ENCODE measurements at places on chromosomes 13 and 19.

GRCh38 chr13:25806264-25806974 lies 245.4 kb downstream of the SHISA2 start:
- no peak for DNase-seq

GRCh38 chr19:27780367-27781075 lies 1432.4 kb downstream of the UQCRFS1 start:
- DNase-seq: no peak

- DNase-seq: peak; percentile 55
Measured at GRCh38 chr19:51158474-51159129, 16.5 kb downstream of the SIGLEC7 start.

- no peak for DNase-seq
Measured at GRCh38 chr19:40219721-40220276, 1.6 kb upstream of the TTC9B start.

DNA sequence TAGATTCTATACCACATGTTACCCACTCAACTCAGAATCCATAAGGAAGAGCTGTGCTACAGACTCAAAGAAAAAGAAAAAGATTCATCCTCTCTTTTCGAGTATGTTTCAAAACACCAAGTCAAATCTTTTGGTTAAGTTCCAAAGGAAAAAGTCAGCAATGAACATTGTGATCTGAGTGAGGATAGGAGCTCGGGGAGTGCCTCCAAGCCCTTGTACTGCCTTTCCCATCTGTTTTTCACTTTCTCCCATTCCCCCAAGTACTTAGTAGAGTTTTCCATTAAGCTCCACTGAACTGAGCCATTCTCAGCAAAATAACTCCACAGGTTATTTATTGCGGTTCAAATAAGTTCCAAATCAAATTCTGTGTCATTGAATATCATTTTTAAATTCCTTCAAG lies 47.7 kb upstream of the MAB21L1 start:
- DNase-seq: no peak

- DNase-seq: peak; percentile 13
Measured at GRCh38 chr19:2477732-2478191, 1.8 kb downstream of the GADD45B start.

- no peak for DNase-seq
Measured at GRCh38 chr19:35612224-35612558, 344 bp upstream of the HAUS5 start.

GRCh38 chr19:58557221-58558065 lies 968 bp downstream of the UBE2M start:
- no peak for DNase-seq

DNA sequence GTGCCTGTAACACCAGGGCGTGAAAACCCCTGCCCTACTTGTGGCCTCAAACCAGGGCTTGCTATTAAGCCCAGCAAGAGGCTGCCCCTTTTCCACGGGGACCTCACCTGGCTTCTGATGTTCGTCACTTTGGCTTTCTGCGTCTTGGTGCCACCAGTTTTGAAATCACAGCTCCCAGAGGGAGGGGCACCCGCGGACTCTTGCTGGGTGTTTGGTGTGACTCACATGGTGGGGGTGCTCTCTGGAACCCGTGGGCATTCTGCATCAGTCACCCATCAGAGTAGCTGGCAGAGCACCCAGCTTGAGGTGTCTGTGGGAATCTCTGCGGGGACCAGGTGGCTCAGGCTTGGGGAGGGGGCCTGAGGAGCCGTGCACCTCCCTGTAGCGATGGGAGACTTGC lies 19.2 kb downstream of the SIPA1L3 start:
- no peak for DNase-seq

GRCh38 chr13:60759499-60759898 lies 362.5 kb downstream of the TDRD3 start:
- no peak for DNase-seq

GRCh38 chr13:43284162-43284561 lies 260.8 kb downstream of the DNAJC15 start:
- no peak for DNase-seq

DNA sequence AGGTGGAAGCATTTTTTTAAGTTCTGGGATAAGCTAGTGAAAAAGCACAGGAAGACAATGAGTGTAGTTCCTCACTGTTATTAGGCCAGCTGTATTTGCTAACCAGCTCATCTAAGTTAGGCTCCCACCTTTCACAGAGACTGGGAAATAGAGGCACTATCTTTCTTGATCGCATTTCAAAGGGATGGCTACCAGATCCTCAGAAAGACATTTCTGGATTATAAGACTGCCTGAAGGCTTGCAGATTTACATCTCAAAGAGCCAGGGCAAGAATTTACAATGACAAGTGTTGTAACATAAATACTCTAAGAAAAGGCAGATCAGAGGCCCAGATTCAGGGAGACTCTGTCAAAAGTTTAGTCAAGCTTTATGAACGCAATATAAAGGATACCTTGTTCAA lies 1005.5 kb downstream of the PCDH9 start:
- no peak for DNase-seq

- peak; percentile 57 for DNase-seq
Measured at GRCh38 chr19:3108775-3109174, 14.6 kb downstream of the GNA11 start.

DNA sequence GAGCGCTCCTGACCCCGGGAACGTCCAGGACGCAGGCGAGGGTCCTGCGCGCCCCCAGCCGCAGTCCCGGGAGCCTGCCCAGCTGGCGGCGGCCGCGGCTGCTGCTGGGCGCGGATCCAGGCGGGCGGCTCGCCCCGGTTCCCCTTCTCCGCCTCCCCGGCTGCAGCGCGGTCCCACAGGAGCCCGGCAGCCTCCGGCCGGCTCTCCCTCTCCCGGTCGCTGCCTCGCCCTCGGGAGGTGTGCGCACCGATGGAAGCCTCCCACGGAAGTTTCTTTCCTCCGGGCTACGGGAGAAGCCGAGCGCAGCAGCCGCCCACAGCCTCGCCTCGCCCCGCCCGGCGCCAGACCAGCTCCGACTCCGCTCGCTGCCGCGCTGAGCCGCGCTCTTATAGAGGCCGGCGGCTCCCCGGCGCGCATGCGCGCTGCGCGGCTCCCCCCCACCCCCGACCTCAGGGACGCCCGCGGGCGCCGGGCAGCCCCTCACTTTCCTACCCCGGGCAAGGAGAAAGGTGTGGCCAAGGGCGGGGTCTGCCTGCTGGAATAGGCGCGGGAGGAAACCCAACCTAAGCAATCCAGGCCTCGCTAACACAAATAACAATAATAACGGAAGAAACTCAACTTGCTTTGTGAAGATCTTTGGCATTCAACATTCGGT lies at the start of gene SHISA2:
Gene SHISA2 (minus strand): TSS at position 360 of the 655 bp plus-strand sequence. CDS start 1,041 bp downstream, outside the sequence.
- DNase-seq: peak; percentile 52

DNA sequence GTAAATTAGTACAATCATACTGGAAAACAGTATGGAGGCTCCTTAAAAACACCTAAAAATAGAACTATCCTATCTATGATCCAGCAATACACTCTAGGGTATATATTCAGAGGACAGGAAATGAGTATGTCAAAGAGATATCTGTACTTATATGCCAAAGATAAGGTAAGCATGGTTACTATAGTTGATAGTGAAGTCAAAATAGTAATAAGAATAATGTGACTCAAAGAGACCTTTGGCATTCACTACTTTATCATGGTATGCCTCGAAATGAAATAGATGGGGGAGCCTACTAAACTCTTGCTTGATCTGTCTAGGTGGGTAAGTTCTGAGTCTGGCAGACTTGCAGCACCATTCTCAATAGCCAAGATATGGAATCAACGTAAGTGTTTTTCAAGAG lies 30.3 kb downstream of the FXYD5 start:
- no peak for DNase-seq

GRCh38 chr13:113553511-113554332 lies 30.8 kb upstream of the TFDP1 start:
- no peak for DNase-seq
